Dermis microvascular lymphatic vessel endothelial cell (primary cell): ENCODE measurements at places on chromosomes 5 and 9.
A peak's percentile ranks its signal among the peaks of the same experiment; 100 is the strongest.

DNA sequence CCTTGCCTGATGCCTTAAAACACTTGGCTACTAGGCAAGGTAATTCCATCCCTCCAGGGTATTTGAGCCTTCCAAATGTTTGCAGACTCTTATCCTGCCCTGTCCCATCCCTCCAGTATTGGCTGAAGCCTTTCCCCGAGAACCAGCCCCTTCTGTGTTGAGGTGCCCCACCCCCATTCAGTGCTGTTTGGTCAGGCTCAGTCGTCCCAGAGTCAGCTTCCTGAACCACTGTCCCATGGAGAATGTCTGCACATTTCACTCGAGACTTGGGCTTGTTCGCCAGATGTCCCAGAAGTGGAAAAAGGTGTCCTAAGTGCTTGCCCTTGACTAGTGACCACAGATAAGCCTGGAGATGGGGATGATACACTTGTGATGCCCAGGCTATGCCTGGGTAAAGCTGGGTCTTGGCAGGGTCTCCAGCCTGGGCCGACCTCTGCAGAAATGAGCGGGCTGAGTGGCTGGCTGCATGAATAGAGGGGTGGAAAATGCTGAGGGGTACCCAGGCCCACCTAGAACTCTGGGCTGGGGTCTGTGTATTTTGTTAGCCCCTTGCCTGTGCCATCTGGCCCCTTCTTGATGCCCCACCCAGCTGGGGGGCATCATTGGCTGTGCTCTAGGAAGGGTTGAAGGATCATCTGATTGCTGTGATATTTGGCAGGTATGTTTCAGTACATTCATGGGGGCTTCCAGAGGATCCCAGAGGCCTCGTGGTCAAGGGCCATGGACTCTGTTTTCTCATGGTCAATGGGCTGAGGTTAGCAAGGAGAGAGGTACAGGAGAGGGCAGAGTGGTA lies 178.4 kb downstream of the MACROH2A1 start:
- no peak for DNase-seq

GRCh38 chr9:130165579-130165978 lies 6.6 kb upstream of the NCS1 start:
- no peak for DNase-seq

- DNase-seq: no peak
Measured at GRCh38 chr9:70679845-70680244, 265.4 kb upstream of the KLF9 start.

- no peak for DNase-seq
Measured at GRCh38 chr5:59102437-59102836, 519.6 kb downstream of the RAB3C start.

- no peak for DNase-seq
Measured at GRCh38 chr9:134378901-134379338, 52.7 kb downstream of the RXRA start.

GRCh38 chr5:180792287-180792964 lies 10.2 kb downstream of the MGAT1 start:
- DNase-seq: no peak

DNA sequence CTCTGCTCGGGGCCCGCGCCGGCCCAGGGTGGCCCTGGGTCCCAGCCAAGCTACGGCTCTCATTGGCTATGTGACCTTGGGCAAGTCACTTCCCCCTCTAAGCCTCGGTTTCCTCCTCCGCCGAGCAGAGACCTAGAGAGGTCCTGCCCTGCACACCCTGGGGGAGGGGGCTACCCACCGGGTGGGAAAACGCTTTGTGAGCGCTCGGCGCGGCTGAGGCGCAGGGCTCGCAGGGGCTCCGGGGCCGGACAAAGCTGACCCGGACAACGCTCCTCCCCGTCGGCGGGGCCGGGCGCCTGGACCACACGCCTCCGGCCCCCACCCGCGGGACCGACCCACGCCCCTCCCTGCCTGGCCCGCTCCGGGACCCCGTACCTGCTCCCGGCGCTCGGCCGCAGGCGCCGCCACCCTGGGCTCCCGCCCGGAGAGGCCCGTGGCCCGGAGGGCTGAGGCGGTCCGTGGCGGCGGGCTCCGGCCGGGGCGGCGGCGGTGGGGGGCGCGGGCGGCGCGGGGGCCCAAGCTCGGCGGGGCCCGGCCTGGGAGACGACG lies 85.7 kb upstream of the MELK start:
- peak; percentile 52 for DNase-seq

DNA sequence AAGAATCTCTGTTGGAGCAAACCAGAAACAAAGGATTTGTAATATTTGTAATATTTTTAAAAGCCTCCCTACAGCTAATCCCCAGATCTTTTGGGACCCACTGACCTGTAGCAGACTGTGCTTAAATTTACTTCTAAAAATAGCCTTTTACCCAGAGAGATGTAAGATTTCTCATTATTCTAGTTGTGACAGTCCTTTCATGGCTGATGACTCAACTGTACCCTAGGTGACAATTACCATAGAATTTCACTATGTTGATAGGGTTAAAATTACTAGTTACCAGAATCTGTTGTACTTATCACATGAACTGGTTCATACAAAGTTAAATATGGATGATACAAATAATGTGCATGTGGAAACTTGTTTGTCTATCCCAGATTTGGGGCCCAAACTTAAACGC lies 543.9 kb upstream of the SEMA6A start:
- no peak for DNase-seq

- DNase-seq: no peak
Measured at GRCh38 chr5:86644843-86645242, 27.1 kb downstream of the COX7C start.

DNA sequence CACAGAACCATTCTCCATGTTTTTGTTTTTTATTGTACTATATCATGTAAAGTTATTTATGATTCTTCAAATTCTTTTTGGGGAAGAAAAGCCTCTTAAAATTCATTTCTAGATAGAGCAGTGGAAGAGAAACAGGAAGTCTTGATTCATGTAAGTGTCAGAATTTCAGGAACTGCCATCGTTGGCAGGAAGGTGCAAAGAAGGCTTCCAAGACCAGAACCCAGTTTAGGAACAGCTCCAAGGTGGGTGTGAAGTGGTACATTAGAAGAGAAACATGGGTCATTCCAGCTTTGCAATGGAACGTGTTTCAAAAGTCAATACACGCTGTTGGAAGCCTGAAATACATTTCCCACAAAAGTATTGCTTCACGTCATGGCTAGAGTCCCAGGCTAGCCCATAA lies 14.8 kb downstream of the SAXO1 start:
- no peak for DNase-seq

DNA sequence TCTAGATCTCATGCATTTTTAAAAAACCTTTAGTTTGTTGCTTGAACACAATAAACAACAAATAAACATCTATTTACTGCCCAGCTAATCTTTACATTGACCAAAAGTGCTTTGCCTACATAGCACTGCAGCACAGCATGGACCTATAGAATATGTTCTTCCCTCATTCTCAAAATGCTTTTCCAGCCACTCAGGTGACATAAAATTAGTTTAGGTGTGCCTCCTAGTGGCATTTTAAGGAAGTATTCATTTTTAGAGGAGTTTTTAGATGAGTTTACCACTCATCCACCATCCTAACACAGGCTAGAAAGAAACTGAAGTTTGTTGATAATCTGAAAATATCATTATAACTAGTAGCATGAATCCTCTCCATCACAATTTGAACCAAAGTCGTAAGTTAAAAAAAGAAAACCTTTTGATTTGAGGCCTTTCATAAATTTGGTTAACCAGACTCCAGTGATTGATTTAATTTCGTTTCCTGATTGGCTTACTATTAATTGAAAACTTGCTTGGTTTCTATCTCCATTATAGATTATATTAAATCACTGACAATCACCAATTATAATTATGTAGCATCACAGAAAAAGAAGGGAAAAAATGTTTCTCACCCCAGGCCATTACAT lies 12.6 kb downstream of the PLGRKT start:
- DNase-seq: peak; percentile 35

- no peak for DNase-seq
Measured at GRCh38 chr5:132325691-132326090, 31.5 kb downstream of the SLC22A4 start.

GRCh38 chr5:133851521-133851920 lies 116.9 kb downstream of the C5orf15 start:
- DNase-seq: no peak

GRCh38 chr5:132396589-132397031 lies 27.1 kb downstream of the SLC22A5 start:
- DNase-seq: no peak

GRCh38 chr9:128552744-128553440 lies 505 bp downstream of the SPTAN1 start:
- no peak for DNase-seq

DNA sequence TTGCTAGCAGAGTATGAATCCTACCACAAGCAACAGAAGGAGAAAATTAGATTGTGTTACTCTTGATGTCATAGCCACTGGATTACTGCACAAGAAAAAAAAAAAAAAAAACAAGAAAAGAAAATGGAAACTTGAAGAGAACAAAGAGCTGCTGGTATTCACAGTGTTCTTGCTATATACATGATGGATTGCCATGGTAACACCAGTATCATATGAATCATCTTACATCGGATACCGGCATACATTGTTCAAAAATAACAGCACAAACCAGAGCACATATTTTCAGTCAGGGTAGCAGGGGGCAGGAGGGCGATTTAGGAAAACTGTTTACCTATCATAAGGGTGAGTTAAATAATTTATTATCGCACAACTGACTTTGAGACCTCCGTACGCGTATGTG lies 472.9 kb downstream of the PDE4D start:
- DNase-seq: no peak

- no peak for DNase-seq
Measured at GRCh38 chr5:33417632-33418031, 23.1 kb upstream of the TARS1 start.

- no peak for DNase-seq
Measured at GRCh38 chr9:84235511-84235910, 105.0 kb downstream of the SLC28A3 start.

GRCh38 chr5:122430319-122430586 lies 118.2 kb downstream of the SNCAIP start:
- no peak for DNase-seq

- no peak for DNase-seq
Measured at GRCh38 chr5:9381464-9381863, 164.4 kb downstream of the SEMA5A start.

- no peak for DNase-seq
Measured at GRCh38 chr5:131974622-131974955, 29.1 kb upstream of the MEIKIN start.

- peak; percentile 29 for DNase-seq
Measured at GRCh38 chr5:17143335-17143734, 74.1 kb upstream of the BASP1 start.

- no peak for DNase-seq
Measured at GRCh38 chr9:132516301-132516700, 66.1 kb upstream of the BARHL1 start.

DNA sequence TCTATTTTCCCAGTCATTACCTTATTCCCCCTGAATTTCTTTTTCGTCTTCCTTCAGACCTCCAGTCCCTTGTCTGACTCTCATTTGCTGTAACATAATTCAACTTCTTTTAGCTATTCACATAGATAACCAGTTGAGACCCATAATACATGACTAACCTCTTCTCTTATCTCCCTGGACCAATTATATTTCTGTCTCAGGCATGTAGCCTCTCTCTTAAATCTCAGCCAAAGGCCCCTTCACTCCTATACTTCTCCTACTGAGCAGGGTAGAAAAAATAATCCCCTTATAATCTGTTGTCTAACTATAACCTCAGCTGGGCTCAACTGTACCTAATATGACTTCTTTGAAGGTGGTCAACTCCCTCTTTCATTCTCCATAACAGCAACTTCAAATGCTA lies 20.9 kb downstream of the RANBP6 start:
- DNase-seq: no peak

DNA sequence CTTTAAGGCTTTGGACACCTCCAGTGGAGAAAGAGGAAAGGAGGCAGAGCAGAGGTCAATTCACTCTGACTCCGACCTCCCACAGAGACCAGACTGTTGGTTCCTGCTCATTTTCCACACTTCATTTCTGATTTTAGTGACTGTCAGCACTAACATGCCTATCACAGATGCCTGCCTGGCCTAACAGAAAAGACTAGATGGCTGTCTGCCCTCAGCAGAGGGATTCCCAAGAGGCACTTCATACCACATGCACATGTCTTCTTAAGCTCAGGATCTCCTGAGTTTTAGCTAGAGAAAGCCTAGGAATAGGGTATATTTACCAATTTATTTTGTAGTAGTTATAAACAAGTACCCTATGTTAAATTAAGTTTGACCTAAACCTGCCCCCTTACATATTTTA lies 336.0 kb downstream of the ENC1 start:
- DNase-seq: no peak

- no peak for DNase-seq
Measured at GRCh38 chr5:67105270-67105669, 91.3 kb downstream of the CD180 start.

- DNase-seq: no peak
Measured at GRCh38 chr5:158320178-158320674, 461.3 kb upstream of the CLINT1 start.

GRCh38 chr5:102307232-102307631 lies 11.1 kb upstream of the SLCO4C1 start:
- no peak for DNase-seq

- DNase-seq: no peak
Measured at GRCh38 chr5:84017523-84018172, 297.0 kb upstream of the HAPLN1 start.

DNA sequence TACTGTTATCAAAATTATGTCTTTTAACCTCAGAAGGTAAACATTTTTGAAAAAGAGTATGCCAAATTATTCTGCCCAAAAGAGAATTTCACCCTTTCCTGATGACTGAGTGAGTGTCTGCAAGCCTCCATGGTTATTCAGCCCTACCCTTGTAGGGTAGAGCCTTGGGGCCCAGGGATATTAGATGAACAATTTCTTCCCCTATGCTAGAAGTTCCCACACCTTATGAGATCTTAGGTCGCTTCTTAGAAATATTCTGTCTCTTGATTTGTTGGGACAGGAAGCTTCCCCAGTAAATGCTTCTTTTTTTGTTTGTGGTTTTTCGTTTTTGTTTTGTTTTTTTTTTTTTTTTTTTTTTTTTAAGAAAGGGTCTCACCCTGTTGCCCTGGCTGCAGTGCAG lies 3.1 kb downstream of the CRB2 start:
- DNase-seq: no peak

DNA sequence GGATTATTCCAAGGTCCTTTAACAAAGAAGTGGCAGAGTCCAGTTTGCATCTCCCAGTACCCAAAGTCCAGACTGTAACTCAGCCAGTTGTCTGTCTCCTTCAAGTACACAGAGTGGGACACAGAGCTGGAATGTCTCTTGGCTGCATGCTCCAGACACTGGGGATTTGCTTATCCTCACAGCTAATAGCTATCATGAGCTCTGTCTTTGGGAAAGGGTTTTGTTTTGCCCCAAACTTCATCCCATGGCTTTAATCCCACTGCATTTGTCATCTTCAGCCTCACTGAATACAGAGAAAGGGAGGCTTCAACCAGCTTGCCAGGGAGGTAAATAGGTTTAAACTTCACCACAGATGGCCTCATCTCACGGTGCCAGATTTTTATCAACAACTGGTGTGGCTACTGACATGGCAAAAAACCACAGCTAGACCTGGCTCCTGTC lies 412.2 kb upstream of the SLC24A2 start:
- no peak for DNase-seq

GRCh38 chr5:157842185-157842584 lies 16.8 kb downstream of the CLINT1 start:
- no peak for DNase-seq
